ENCODE measurements at places on chromosomes 12 and 14.

DNA sequence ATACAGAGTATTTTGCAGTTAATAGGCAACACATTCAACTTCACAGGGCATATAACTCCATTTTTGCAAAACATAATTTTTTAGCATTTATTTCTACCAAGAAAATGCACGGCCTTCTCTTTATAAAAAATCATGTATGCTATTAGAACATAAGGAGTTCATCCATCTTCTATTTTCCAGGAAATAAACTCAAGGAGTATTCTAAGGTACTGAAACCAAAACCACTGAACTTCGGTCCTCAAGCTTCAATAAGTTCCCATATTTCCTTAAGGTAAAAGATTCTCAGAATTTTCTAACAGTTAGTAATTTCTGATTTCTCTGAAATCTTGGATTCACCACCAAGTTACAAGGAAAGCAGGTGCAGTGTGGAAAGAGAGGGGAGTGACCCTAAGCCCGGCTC, 113.3 kb upstream of the DIO2 start:
- DNase-seq: no peak

DNA sequence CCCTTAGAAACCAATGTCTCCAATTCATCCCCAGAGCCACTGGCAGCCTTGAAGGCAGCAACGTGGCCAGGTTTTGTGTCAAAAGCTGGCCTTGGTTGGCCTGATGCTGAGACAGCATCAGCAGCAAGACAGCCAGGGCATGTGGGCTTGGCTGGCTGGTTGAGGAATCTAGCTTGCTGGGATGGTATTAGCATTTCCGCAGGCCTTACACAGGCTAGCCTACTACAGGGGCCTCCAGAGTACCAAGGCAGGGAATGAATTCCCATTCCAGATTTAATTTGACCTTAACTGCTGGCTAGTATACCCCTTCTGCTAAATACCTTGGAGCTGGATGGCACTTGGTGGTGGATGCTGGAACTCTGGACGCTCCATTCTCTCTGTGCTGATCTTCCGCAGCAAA, 15.8 kb downstream of the NGDN start:
- DNase-seq: no peak

DNA sequence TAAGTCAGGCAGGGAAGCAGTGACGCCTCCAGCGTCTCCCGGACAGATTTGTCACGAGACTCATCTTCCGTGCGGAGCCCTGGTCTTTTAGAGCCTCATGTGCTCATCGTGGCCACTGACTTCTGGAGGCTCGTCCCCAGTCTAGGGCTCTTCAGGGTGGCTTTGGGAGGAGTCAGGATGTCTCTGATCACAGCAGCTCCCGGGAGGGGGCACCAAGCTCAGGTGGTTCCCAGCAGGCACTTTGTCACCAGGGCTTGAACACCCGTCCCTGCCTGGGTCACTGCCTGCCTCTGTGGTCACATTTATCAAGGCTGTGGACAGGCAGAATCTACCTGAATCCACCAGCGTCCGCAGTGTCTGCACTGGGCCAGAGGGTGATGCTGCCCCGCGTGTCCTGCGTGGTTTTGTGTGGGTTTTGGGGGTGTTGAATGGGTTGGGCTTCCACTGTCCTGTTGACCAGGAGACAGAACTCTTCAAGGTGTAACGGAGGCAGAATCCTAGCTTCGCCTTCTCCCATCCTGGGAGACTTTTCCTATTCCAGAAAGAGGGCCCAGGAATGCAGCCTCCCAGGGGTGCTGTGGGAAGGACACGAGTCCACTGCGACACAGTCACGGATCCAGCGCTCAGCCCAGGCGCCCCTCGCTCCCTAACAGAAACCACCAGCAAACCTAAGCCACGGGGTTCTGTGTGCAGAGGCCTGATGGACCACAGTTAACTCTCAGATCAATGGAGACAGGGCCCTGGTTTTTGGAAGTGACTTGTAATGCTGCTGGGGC, 132.3 kb downstream of the ADGRD1 start:
- no peak for DNase-seq

DNA sequence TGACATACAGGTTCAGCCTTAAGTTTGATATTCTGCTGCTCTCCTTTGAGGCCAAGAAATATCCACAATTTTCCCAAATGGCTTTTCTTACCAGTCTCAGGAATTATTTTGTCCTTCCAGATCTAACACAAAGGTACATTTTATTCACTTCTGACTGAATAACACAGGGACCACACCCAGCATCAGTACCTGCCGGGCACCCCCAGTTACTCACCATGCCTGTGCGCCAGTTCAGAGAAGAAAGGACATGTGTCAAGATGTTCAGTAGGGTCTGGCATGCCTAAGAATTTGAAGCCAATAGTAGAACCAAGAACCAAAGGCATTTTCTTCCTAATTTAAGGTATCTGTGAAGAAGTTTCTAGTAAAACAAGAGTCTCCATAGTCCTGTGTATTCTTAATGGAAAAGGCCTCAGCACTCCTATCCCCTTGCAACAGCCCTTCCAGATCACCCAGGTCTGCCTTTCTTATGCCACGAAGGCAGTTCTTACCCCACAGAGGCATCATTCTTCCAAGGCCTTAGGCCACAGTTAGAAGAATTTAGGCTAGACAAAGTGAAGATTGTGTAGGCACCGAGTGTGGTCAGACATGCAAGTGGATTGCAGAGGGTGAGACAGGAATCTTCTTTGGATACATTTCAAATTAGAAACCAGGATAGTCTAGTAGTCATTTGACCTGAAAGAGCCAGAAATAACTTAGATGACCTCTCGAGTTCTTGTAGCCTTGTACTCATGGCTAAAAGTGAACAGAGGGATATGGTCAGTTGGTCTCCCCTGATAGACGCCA, 140.1 kb upstream of the HIF1A start:
- no peak for DNase-seq

DNA sequence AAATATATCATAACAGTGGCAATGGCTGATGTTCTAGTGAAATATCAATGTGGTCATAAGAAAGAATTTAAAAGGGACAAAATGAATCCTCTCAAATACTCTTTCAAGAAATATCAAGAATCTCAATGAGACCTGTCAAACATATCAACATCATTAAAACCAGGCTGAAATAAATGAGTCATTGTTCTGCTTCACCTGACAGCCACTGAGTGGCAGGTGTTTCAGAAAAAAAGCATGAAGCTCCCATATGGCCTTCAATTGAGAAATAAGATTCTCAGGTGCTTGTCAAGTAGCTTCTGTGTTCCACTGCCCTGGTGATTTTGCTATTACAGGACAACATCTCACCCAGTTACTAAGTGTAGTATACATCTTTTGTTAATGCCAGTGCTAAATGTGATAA, 21.5 kb downstream of the ANAPC5 start:
- no peak for DNase-seq

DNA sequence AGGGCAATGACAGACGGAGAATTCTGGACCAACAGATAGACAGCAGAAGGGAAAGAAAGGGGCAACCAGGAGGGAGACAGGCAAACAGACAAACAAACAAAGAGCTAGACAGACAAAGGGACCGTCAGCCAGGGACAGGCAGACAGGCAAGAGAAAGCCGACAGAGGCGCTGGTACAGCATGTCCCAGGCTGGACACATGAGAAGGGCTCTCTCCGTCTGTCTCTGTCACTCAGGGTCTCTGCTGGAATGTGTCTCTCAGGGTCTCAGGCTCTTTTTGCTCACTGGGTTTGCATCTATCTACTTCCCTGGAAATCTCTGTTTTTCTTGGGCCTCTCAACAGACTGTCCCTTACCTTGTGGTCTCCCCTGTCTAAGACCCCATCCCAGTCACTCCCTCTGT, 8.2 kb upstream of the SMUG1 start:
- no peak for DNase-seq

- DNase-seq: no peak
Observed at GRCh38 chr12:109767991-109768900, 54.6 kb downstream of the FAM222A start.

GRCh38 chr12:41962171-41962572, 182.5 kb downstream of the GXYLT1 start:
- DNase-seq: no peak

DNA sequence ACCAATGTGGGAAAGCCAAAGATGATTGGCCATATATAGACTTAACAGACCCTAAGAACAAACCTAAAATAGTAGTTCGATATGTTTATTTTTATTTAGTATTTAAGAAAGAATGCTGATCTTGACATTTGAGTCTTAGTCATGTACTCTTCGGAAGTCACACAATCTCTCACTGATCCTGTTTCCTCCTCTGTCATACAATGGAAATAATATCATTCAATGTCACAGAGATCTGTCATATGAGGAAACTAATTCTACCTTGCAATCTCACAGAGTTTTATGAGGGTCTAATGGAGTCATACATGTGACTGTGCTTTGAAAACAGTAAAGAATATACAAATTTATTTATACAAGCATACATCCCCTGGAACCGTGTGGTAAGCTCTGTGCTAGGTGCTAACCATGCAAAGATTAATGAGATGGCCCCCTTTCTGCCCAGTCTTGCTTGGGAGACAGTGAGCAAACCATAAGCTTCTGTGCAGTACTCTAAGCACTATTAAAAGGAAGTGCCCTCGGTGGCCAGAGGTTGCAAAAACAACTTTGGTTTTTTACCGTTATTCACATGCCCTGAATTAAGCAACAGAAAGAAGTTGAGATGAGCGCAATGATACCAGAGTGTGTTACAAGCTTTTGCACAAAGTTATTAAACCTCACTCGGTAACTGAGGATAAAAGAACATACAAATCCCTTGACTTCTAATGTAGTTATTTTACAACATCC, 1.7 kb upstream of the LIN7A start:
- DNase-seq: no peak

DNA sequence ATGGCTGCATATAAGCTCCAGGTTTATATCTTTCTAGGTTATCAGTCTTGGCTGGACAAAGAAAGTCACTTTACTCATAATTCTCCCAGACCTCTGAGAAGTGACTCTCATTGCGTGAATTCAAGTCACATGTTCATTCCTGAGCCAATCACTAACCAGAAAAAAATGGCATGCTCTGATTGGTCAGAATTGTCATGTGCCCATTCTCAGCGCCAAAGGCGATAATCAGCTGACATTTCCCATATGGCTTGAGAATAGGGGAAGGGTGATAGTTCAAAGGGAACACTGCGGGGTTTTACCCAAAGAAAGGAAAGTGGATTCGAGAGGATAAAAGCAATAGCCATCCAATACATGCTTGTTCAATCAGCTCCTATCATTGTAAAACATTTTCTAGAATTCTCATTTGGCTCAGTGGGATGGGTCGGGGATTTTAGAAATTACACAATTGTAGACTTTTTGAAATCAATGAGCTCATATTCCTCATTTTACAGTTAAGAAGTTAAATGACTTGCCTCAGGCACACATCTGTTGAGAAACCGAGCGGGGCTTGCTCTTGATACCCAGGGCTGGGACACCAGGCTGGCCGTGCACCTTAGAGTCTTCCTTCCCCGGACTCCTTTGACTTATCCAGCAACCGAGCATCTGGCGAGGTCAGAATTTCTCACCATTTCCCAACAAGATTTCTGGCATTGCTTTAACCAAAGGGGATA, 454.0 kb upstream of the TBX3 start:
- no peak for DNase-seq

GRCh38 chr14:104975481-104976197, 2.5 kb downstream of the AHNAK2 start:
- DNase-seq: no peak

DNA sequence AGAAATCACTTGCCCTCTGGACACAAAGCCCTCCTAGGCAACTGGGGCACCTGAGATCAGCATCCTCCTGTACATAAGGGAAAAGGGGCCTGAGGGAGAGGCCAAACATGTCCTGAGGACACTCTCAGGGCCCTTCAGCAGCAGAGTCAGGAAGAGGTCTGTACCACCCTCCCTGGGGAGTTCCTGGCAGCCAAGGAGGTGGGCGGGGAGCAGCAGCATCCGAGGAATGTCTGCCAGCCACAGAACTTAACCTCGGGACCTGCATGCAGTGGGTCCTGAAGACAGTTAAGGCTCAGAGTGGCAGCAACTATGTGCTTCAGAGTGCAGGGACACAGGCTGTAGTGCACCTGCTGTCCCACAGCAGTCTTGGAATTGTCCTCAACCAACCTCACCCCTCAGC, 62.1 kb downstream of the SPTB start:
- no peak for DNase-seq

- DNase-seq: no peak
Observed at GRCh38 chr12:130992448-130992847, 38.7 kb downstream of the ADGRD1 start.

GRCh38 chr14:74400919-74401503, 25.0 kb downstream of the SYNDIG1L start:
- DNase-seq: no peak

GRCh38 chr14:100640471-100641273, 53.5 kb upstream of the BEGAIN start:
- no peak for DNase-seq

- DNase-seq: no peak
Observed at GRCh38 chr12:127127897-127128296, 1139.1 kb upstream of the TMEM132C start.

DNA sequence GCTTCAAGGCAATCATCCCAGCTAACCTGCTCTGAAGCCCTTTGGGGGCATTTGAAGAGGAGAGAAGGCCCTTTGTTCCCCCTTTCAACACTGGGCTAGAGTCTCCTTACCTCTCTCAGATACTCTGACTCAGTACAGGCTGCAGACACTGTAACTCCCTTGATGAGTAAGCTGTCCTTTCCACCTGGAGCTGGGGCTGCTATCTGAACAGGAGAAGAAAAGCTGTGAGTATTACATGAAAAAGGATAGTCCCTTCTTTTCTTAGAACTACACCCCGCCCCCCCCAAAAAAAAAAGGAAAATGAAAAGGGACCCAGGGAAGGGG, 186.6 kb upstream of the PLEKHG7 start:
- peak; percentile 52 for DNase-seq

GRCh38 chr12:131946757-131947156, 3.0 kb upstream of the EP400 start:
- no peak for DNase-seq

DNA sequence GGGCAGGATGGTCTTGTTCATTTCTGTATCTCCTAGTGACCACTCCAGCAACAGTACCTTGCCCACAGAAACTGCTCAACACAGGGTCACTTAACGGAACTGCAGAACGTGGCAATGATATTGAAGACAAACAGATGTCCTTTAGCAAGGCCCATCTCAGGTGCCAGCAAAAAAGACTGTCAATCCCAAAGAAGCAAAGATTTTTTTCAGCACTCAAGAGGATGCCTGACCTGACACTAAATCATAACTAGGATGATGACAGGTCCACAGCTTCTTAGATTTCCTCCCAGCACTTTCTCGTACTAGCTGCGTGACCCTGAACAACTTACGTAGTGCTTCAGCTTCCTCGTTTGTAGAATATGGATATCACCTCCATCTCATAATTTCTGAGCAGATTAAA, 39.4 kb downstream of the ATP2B1 start:
- DNase-seq: no peak

DNA sequence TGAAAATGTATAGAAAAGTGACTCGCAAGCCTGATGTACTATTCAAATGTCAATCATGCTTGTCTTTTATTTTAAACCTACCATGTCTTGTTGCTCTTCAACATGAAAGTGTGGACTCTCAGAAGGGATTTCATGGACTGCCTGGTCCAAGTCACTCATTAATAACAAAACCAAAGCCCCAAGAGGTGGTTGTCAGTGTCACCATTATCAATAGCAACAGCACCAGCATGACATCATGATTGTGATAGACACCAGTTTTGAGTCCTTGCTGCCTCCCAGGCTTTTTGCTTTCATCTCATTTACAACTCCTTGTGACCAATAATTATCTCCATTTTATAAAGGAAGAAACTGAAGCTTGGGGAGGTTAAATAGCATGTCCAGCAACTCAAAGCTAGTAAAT, 112.0 kb upstream of the TMPO start:
- DNase-seq: no peak

GRCh38 chr12:23884909-23885308, 64.6 kb downstream of the SOX5 start:
- no peak for DNase-seq

Measured in keratinocyte (primary cell).